ENCODE measurements at places on chromosomes 13 and 19.

DNA sequence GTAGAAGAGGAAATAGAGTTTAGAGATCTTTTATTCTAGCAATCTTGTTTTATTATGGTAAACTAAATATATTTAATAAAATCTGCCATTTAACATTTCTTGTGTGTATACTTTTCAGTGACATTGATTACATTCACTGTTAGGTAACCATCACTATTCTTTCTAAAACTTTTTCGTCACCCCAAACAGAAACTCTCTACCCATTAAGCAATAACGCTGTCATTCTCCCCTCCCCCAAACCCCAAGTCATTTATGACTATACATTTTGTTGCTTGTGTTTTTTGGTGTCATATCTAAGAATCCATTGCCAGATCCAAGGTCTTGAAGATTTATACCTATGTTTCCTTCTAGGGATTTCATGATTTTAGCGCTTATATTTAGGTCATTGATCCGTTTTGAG is 10.6 kb downstream of the URI1 start:
- H3K4me1 ChIP-seq, result peaks cover 26% of the 10 kb centered on the region
- H3K27me3 ChIP-seq, result no peaks in the 10 kb centered on the region
- H3K36me3 ChIP-seq, result no peaks in the 10 kb centered on the region
- peak overlapping the region; percentile 81 for H3K27ac ChIP-seq

DNA sequence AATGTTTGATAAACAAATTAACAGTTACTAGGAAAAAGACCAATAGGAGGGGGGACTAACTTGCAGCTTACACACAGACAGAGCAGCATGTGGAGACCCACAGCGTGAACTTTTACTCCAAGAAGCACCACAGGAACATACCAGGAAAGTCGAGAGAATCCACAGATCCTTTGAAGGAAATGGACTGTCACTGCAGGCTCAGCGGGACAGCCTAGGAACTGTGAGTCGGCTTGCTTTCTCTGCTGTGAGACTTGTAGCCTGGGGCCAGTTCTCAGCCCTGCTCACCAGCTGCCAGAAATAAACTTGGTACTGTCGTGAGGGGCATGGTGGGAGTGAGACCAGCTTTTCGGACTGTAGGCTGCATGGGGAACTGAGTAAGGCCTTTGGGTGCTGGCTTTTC is 1211.5 kb downstream of the PCDH17 start:
- H3K27me3 ChIP-seq, result no peaks in the 10 kb centered on the region
- no peak overlapping the region for H3K27ac ChIP-seq
- H3K4me1 ChIP-seq, result no peaks in the 10 kb centered on the region
- DNase-seq, result no peak
- peaks cover 17% of the 10 kb centered on the region for H3K36me3 ChIP-seq

DNA sequence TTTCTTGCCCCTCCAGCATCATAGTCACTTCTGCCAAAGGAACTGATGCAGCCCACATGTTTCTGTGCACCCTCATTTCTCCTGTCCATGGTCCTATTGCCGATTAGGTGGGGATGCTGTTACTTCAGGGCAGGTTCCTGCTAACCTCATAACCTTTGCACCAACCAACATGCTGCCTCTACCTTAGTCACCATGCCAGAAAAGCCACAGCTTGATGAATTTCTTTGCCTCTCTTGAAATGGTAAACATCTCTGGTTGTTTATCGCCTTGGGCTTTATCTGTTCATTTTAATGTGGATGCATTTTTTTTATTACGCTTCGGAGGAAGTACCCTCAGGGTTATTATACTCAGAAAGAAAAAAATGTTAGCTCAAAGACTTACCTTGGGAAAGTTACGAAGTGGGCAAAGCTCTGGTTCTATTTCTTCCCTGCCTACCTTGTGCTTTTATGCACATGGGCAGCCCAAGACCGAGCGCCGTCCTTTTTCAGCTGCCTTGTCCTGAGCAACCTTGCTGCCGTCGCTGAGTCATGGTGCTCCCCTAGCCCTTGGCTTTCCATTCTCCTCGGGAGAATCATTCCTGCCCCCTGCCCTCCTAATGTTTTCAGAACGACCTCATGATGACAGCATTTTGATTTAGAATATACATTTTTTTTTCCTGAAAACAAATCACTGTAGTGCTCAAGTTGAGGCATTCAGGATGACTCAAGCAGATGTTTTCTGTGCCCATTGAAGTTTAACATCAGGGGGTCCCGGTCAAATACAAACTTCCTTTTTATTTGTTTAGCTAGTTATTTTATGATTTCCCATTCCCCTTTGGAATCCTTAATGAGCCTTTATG is 280.0 kb downstream of the SHISA2 start:
- no peaks in the 10 kb centered on the region for H3K36me3 ChIP-seq
- H3K27me3 ChIP-seq, result no peaks in the 10 kb centered on the region
- H3K4me1 ChIP-seq, result no peaks in the 10 kb centered on the region
- no peak overlapping the region for H3K4me3 ChIP-seq
- no peak overlapping the region for H3K27ac ChIP-seq

- no peaks in the 10 kb centered on the region for H3K27me3 ChIP-seq
- no peak for DNase-seq
- no peak overlapping the region for H3K27ac ChIP-seq
- H3K4me1 ChIP-seq, result no peaks in the 10 kb centered on the region
- peaks cover 1% of the 10 kb centered on the region for H3K36me3 ChIP-seq
Measured at GRCh38 chr13:54563286-54563685, 1534.7 kb downstream of the OLFM4 start.

- H3K4me1 ChIP-seq, result peaks cover 38% of the 10 kb centered on the region
- DNase-seq, result no peak
- peak overlapping the region; percentile 94 for H3K4me3 ChIP-seq
- peaks cover 22% of the 10 kb centered on the region for H3K36me3 ChIP-seq
- H3K27ac ChIP-seq, result peak overlapping the region; percentile 97
Measured at GRCh38 chr19:58544591-58545285, 874 bp downstream of the TRIM28 start.

- peaks cover 4% of the 10 kb centered on the region for H3K27me3 ChIP-seq
- peaks cover 43% of the 10 kb centered on the region for H3K4me1 ChIP-seq
- no peak for DNase-seq
- no peaks in the 10 kb centered on the region for H3K36me3 ChIP-seq
Measured at GRCh38 chr13:32310134-32310706, 4.9 kb downstream of the ZAR1L start.

DNA sequence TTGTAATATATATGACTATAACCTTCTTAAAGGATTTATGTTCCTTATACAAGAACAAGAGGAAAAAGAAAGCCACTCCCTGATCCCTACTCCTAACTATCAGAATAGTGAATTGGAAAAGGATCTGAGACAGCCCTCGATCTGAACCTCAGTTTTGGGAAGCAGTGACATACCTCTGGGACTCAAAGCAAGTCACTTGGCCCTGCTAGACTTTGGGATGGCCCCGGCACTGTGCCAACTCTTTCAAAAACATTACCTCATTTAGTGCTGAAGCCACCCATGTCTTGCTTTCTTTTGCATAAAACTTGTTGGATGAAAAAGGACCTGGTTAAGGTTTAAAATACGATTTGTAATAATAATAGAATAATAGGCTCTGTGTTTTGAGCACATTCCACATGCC is 447.3 kb downstream of the FGF9 start:
- no peak overlapping the region for H3K4me3 ChIP-seq
- H3K27ac ChIP-seq, result no peak overlapping the region
- H3K27me3 ChIP-seq, result no peaks in the 10 kb centered on the region

DNA sequence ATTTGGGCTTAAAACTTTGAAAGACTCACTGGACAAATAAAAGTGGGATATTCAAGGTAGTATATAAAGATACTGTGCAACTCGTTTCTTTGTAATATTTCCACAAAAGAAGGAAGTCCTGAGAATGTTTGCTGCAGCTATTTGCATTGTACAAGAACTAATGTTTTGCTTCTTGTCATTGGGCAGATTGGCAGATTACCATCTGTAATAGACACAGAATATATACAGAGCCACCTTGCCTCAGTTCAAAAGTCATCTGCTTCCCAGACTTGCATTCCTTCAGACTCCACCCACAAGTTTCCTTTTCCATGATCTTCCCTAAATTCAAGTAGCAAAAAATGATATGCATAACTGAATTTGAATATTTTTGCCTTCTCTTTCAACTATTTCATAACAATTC is 145.1 kb downstream of the EFNB2 start:
- H3K27ac ChIP-seq, result no peak overlapping the region
- H3K36me3 ChIP-seq, result no peaks in the 10 kb centered on the region
- no peak for DNase-seq
- H3K4me3 ChIP-seq, result no peak overlapping the region

DNA sequence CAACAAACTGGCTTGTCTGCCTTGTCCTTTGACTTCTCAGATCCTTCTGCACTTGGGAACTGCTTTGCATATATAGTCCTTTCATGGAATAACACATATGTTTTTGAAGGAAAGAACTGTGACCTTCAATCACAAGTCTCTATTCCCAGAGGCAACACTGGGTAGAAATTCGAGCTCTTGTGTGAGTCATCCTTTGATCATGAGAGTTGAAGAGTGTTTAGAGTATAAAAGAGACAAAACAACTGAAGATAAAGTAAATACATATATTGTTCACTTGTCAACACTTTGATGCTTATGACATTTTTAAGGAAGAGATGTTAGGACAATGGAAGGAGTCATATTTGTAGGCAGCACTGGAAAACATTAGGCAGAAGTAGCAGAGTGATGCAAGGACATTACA is 5.2 kb upstream of the OR7A5 start:
- H3K4me3 ChIP-seq, result no peak overlapping the region
- no peak for DNase-seq
- H3K27me3 ChIP-seq, result peaks cover 25% of the 10 kb centered on the region
- no peaks in the 10 kb centered on the region for H3K36me3 ChIP-seq

DNA sequence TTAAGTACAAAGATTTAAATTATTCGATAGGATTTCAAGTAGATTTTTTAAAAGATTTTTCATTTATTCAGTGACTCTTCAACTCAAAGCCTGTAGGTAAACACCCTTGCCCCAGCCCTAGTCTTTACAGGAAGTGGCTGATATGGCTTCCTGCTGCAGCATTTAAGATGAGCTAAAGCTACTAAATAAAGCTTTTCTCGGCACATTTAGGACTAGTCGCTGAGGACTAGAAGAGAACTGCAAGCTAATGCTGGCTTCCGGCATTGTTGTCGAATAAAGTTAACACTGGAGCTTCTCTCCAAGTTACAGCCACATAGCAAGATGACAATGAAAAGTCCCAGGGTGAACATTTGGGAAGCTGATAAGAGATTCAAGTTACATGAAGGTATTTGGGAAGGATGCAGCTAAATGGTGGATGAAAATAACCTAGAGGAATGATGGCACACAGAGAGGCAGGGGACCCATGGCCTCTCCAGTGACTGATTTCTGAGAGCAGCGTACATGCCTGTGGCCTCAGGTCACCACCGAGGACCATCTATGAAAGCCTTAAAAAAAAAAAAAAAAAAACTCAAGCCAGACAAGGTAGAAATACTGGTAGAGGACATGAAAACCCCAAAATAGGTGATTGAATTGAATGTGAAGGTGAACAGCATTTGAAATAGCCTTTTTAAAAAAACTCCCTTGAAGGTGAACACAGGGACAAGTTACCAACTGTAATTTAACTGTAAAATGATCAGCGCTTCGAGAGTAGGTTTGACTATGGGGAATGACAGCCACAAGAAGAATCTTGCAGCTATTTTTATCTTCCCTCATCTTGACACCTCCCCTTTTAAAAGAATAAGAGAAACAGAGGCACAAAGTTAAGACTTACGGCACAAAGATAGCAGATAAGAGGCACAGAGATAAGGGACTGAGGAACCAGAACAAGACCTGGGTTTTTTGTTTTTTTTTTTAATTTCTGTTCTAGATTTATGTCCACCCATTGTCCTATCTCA is 155.4 kb downstream of the DCT start:
- H3K4me3 ChIP-seq, result peak overlapping the region; percentile 82
- peak overlapping the region; percentile 97 for H3K27ac ChIP-seq
- H3K27me3 ChIP-seq, result no peaks in the 10 kb centered on the region

GRCh38 chr13:74866101-74866500 is 615.9 kb downstream of the TBC1D4 start:
- H3K27ac ChIP-seq, result no peak overlapping the region
- H3K27me3 ChIP-seq, result no peaks in the 10 kb centered on the region
- H3K4me1 ChIP-seq, result no peaks in the 10 kb centered on the region
- H3K4me3 ChIP-seq, result no peak overlapping the region
- no peak for DNase-seq

- no peak overlapping the region for H3K27ac ChIP-seq
- H3K36me3 ChIP-seq, result no peaks in the 10 kb centered on the region
- no peak for DNase-seq
- peaks cover 48% of the 10 kb centered on the region for H3K4me1 ChIP-seq
Measured at GRCh38 chr13:98490195-98490836, 86.6 kb downstream of the STK24 start.

GRCh38 chr13:27339299-27339698 is 68.7 kb downstream of the RASL11A start:
- no peak overlapping the region for H3K27ac ChIP-seq
- H3K4me1 ChIP-seq, result no peaks in the 10 kb centered on the region
- no peak for DNase-seq
- peaks cover 35% of the 10 kb centered on the region for H3K27me3 ChIP-seq

DNA sequence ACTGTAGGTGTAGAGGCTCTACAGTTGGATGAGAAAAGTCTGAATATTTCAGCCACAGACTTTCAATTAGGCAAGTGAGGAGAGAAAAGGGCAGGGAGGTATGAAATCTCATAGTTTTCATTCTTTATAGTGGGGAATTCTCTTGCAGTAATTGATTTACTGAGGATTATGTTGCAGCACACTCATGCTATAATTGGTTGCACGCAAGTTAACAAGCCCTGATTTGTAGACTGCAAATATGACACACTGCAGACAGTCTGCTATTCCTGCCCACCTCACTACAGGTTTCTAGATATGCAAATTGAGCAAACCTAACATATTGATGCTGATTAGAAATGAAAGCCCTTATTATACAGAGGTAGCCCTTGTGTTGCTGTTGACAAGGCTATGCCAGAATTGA is 139.4 kb downstream of the LHFPL6 start:
- DNase-seq, result no peak
- H3K27me3 ChIP-seq, result peaks cover 8% of the 10 kb centered on the region
- no peaks in the 10 kb centered on the region for H3K4me1 ChIP-seq
- H3K4me3 ChIP-seq, result no peak overlapping the region

DNA sequence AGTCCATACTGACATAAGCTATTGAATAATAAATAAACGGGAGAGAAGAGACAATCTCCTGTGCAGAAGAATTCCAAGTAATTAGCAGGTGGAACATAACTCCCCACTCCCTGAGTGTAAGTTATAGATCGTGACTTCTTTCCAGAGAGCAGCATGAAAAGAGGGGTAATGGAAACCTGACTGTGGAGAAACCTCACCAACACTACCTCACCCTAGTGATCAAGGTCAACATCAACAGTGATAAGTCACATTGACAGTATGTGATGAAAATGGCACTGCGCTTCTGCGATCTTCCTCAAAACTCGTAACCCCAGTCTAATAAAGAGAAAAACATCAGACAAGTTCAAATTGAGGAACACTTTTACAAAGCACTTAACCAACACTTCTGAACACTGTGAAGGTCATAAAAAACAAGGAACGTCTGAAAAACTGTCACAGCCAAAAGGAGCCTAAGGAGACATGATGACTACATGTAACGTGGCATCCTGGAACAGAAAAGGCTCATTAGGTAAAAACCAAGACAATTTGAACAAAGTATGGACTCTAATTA is 19.8 kb downstream of the CAB39L start:
- no peak overlapping the region for H3K27ac ChIP-seq
- no peaks in the 10 kb centered on the region for H3K4me1 ChIP-seq
- no peak overlapping the region for H3K4me3 ChIP-seq
- H3K36me3 ChIP-seq, result no peaks in the 10 kb centered on the region

All from natural killer cell treated with Interleukin-12 subunit alpha and Interleukin-12 subunit beta and Interleukin-15 and Interleukin-18, amount 100 ng/mL, for 72 hours (primary cell).